Activated CD8-positive, alpha-beta memory T cell treated with anti-CD3 and anti-CD28 coated beads for 1 hour (primary cell): ENCODE measurements at places on chromosomes 7 and 10.

DNA sequence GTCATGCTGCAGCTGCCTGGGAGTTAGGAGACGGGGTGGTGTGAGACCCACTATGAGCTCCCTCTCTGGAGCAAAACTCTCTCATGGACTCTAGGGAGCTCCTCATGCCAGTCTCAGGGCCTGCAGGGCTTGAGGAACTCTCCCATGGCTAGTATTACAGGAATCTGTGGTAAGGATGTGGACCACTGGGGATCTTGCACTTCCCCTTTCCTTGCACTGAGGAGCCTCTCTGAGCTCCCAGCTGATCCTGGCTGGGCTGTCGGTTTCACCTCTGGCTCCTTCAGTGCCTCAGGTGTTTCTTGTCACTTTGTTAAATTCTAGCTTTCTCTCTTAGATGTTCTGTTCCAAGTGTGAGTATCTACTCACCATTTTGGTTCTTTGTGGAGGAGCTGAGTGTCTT, 71.6 kb upstream of the IMMP2L start:
- no peak for DNase-seq

DNA sequence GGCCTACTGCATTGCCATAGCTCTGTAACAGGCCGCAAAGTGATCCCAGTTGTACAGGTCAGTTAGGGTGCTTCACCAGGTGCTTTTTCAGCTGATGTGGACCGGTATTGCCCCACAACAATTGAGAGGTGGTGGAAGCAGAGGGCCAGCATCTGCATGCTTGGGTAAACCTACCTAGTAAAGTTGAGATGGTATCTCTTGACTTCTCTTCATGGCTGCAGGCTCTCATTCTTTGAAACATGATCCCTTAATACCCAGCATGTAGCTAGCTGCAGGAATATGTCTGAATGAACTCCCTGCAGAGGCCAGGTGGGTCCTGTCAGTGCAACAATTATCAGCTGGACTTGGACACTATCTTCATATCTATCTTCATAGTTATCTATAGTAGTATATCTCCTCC, 60.7 kb upstream of the CCDC6 start:
- DNase-seq = no peak

GRCh38 chr7:88321694-88322093, 15.0 kb upstream of the STEAP4 start:
- no peak for DNase-seq

- DNase-seq = no peak
Observed at GRCh38 chr7:132116369-132116768, 459.9 kb downstream of the PLXNA4 start.

- no peak for DNase-seq
Observed at GRCh38 chr10:70348228-70348850, 34.1 kb downstream of the LRRC20 start.

DNA sequence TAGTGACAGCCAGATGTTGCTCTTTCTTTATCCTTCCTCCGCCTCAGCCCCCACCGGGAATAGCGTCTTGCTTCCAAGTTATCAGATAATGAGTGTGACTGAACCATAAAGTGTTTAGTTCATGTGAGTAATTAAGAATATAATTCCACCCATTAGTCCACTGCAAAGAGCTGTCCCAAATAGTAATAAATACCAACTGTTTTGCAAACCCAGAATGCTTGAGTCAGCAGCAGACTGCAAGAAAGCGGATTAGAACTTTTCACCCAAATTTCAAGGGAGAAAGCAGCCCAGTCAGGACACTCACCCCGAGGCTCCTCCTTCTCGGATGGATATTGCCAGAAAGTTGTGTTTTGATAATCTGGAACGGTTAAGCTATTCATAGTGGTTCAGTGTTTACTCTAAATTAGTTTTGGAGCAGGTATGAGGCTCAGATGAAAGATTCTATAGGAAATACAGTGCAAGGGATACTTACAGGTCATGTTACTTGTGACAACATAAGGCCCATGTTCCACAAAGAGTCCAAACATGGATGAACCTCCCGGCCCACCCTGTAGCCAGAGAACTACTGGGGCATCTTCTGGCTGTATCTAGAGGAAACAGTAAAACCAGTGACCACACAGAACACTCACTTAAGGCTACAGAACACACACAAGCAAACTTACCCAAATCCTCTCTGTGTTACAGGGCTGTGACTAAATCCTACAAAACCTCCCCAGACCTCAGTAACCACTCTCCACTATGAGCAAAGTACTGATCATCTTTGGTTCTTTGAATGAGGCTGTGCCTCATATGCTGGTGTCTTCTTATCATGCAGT, 50.5 kb downstream of the CPVL start:
- no peak for DNase-seq

DNA sequence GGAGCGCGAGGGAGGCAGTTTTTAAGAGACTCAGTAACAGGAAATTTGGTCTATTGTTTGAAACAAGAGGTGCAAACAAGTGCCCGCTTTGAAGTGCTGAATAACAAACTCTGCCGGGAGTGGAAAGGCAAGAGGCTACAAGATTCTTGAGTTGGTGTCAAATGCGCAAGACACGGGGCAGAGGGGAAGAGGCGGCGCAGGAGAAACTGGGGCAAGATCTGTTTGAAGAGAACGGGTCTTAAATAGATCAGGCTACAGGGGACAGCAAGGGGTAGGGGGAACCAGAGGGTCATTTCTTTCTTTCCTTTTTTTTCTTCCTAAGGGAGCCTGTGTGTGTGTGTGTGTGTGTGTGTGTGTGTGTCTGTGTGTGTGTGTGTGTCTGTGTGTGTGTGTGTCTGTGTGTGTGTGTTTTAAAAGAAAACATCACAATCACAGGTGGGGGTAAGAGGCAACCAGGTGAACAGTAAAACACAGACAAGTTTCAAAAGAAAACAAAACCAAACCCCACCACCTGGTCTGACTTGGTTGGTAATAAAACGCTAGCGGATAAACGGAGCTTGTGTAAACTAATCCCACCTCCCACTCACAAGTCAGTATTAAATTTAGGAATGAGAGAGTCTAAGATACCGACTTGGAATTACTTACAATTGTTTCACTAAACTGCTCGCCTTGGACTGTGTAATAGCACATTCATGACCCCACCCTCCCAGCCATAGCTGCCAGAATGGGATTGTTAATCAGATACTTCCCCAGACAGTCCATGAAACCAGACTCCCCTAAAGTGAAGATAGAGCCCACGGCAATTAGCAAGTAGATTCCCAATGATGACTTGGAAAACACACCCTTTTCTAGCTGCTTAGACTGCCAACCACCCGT, 13.1 kb upstream of the CUX1 start:
- no peak for DNase-seq

DNA sequence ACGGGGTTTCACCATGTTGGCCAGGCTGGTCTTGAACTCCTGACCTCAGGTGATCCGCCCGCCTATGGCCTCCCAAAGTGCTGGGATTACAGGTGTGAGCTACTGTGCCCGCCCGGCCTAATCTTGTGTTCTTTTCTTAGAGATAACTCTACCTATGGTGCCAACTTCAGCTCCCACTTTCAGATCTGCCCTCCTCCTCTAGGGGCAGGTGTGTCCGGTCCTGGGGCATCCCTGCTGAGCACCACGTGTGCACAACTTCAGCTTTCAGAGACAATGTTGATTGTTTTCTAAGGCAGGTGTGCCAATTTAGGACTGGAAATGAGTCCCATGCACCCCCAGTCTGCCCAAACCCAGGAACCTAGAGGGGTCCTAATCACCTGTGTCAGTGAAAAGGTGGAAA, 18.5 kb upstream of the FXYD4 start:
- no peak for DNase-seq
